ENCODE measurements at places on chromosomes 2 and 18.

DNA sequence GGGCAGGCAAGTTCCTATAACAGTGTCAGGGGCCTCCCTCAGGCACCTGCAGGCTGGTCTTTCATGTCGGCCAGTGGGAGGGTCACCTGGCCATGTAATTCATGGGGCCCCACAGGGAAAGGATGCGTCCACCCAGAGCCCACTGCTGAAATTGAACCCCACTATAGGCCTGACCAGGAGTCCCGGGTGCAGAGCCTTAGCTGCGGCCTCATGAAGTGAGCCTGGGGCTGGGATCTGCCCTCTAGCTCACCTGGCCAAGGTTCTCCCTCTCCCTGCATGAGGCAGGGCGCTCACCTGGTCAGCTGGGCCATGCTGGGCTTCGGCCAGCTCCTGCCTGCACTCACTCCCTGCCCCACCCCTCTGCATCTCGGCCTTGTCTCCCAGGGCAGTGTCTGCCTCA is 41.1 kb downstream of the C1QL2 start:
- DNase-seq, result peak; percentile 34

DNA sequence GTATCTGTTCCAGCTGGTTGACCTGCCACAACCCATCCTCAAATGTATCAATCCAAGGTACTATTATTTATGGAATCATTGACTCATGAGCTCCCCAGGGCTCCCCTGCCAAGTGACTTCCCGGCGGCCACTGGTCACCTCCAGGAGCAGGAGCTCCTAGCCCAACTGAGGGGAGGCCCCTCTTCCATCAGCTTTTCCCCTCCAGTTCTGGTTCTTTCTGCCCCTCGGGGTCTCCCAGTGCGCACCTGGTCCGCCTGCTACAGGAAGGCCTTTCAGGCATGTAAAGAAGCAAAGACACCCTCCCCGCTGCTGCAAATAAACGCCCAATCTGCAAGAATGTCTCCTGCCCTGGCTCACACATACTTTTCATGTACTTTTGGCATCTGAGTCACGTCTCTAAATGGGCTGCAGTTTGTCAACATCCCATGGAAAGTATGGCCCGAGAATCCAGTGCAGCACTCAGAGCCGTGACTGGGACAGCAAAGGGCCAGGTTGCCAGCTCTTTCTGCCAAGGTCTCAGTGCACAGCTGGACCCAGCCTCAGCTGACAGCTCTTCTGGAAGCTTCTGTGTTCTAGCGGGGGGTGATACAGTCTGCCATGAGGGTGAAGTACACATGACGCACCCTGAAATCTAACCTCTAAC is 41.4 kb downstream of the KLHL29 start:
- peak; percentile 70 for DNase-seq

DNA sequence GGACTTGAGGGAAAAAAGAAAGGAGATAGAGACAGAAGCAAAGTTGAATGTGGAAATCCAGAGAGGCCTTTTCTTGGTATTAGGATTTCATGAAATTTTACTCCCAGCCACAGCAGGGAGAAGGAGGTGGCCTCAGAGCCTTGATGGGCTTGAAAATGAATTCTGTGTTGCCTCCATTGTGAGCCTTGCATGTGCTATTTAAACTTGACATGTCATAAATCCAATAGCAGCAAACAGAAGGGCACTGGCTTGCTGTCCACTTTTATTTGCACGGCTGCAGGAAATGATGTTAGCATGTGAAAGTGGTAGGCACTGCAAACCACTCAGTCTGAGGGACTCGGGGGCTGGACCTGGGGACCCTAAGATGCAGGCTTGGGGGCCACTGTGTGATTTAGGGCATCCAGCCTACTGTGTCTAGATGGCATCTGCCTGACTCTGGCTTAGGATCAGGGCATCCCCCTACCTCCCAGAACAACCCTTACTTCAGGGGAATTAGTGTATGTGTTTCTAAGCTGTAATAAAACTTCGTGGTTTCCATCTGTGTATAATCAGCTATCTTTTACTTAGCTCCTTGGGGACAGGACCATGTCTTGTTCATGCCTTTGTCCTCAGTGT is 139.1 kb upstream of the SKOR2 start:
- peak; percentile 31 for DNase-seq

GRCh38 chr2:121489284-121489683 is 41.4 kb upstream of the RNU4ATAC start:
- no peak for DNase-seq

DNA sequence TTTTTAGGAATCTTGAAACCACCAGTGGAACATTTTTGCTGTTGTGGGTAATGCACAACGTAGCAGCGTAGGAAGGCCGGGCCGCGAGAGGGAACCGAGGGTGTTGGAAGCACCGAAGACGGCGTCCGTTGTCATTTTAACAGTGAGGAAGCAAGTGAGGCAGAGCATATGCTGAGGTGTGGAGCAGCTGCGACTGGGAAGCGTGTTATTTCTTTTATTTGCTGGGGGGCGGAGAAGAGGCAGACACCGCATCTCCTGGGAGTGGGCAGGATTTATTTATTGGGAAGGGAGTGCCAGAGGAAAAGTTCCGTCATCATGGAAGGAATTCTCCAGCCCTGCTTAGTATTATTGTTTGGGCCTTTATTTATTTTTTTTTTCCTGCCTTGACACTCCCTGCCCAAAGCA is 232.8 kb downstream of the KLHL29 start:
- DNase-seq, result no peak

GRCh38 chr2:128313091-128313836 is 5.4 kb downstream of the HS6ST1 start:
- DNase-seq, result peak; percentile 75

DNA sequence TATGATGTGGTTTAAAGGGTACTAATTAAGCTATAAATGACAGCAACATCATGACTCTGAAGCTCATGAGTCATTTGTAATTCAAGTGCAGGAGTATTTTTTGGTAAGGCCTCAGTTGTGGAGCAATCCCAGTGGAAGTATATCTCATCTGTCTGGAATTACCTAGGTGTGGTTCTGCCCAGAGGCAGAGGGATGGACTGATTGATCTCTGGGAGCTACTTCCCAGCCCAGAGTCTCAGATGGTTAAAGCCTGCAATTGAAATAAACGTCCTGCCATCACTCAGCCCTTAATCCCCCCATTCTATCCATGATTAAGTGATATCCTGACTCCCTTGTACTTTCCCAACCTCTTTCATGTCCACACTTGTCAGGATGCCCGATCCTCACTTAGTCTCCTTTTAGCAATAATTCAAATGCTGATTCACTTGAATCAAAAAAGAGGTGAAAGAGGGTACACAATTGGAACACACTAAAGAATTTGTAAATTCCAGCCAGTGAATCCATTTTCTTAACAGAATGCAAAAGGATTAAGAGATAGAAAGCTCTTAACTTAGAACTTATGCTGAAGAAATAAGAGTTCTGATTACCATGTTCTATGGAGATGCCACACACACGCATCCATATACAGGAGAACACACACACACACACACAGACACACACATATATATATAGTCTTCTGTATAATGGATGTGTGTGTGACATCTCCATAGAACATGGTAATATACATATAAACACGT is 664.4 kb downstream of the NYAP2 start:
- DNase-seq, result no peak

GRCh38 chr2:124257120-124257519 is 232.0 kb downstream of the CNTNAP5 start:
- DNase-seq, result no peak

DNA sequence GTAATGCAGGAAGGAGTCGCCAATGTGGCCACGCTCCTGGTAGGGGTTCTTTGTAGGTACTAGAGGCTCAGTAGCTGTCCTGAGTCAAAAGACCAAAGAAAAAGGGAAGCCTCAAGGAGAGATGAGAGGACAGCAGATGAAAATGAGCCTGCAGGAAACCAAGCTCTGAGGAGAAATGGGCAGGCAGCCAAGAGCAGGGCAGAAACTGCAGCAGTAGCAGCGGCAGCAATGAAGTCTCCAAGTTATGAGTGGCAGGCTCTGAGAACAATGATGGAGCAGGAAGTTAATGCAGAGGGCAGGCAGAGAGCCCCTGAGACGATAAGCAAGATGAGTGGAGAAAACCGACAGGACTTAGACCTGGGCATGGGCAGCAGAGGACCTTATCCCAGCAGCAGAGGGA is 48.2 kb upstream of the TMEM200C start:
- DNase-seq, result no peak
